ENCODE measurements at places on chromosomes 2 and 18.

- DNase-seq: no peak
Observed at GRCh38 chr18:7927119-7927518, 360.0 kb downstream of the PTPRM start.

DNA sequence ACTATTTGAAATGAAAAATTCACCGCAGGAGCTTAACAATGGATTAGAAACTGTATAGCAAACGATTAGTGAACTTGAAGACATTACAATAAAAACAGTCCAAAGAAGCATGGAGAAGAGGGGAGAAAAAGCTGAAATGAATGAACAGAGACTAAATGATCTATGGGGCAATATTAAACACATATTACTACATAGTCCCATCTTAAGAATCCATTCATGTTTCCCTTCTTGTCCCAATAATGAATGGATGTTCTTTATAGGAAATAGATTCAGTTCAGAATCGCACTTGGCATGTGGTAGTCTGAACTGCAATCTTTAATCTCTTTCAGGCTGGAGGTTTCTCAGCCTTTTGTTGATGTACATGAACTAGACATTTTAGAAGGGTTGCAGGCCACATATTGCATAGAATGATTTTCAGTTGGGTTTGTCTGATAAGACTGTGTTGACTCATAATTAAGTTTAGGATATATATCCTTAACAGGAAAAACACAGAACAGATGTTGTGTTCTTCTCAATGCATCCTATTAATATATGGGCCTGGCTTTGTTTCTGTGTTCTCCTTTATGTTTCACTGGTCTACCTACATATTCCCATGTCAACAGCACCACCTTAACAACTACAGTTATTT lies 27.9 kb downstream of the CCDC88A start:
- DNase-seq: no peak

DNA sequence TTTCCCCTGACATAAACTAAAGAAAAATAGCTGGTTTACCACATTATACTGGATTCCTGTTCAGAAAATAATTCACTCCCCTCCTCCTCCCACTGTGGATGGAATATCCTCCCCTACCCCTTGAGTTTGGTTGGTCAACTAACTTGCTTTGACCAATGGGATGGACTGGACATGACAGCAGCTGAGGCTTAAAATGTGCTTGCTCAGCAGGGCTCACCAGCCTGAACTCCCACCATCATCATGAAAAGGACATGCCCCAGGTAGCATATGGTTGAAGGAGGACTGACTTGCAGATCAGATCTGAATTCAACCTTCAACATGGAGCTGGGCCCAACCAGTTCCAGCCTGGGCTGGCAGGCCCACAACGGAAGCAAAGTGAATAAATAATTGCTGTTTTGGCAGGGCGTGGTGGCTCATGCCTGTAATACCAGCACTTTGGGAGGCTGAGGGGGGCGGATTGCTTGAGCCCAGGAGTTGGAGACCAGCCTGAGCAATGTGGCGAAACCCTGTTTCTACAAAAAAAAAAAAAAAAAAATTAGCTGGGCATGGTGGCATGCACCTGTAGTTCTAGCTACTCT lies 284.4 kb downstream of the AFF3 start:
- DNase-seq: no peak

GRCh38 chr18:79043288-79043687 lies 25.9 kb upstream of the ATP9B start:
- no peak for DNase-seq

- peak; percentile 57 for DNase-seq
Observed at GRCh38 chr2:208254118-208254870, 577 bp downstream of the IDH1 start.

- DNase-seq: no peak
Observed at GRCh38 chr2:104033399-104033798, 820.5 kb upstream of the POU3F3 start.

- no peak for DNase-seq
Observed at GRCh38 chr2:47174733-47175361, 19.7 kb upstream of the STPG4 start.

- DNase-seq: no peak
Observed at GRCh38 chr2:33366473-33366872, 110.0 kb upstream of the RASGRP3 start.

GRCh38 chr2:220178991-220179695 lies 551.7 kb downstream of the SLC4A3 start:
- DNase-seq: no peak

DNA sequence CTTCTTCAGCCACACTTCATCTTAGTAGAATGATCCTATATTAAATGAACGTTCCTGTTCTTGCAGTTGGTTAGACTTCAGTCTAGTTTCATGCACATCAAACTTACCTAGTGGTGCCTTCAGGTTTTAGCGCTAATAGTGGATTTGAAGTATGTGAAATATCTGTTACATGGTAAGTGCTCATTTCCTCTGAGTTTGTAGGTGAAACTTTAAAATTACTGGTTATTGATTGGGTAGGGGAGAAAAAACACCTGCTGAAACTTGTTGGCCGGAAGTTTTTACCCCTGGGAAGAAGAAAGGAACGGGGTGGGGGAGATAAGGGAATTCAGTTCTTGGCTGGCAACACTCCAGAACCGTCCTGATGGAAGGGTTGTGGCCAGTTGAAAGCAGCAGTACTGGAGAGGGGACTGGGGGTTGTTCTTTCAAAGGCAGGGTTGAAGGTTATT lies 112.8 kb downstream of the SPTBN1 start:
- no peak for DNase-seq

GRCh38 chr2:50620783-50621182 lies 411.1 kb downstream of the NRXN1 start:
- DNase-seq: no peak

- DNase-seq: no peak
Observed at GRCh38 chr2:240836781-240837467, 16.9 kb upstream of the KIF1A start.

- no peak for DNase-seq
Observed at GRCh38 chr2:214180686-214181085, 230.2 kb upstream of the VWC2L start.

DNA sequence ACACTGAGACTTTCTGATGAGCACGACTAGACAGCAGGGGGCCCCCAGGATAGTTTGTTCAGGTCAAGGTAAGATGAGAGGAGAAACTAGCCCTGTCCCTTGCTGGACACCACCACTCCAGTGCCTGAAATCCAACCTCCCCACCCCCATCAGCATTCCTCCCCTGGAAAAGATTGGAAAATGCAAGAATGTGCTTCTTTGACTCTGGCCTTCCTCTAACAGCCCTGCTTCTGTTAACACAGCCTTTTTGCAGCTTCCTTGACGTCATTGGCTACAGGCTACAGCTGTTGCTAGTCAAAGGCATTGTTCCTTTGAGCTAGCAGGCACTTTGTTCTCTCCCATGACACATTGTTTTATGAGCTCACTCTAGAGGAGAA lies 20.1 kb upstream of the LTBP1 start:
- no peak for DNase-seq

- no peak for DNase-seq
Observed at GRCh38 chr2:141957827-141958450, 172.9 kb downstream of the LRP1B start.

- no peak for DNase-seq
Observed at GRCh38 chr18:11871501-11871900, 20.3 kb downstream of the CHMP1B start.

DNA sequence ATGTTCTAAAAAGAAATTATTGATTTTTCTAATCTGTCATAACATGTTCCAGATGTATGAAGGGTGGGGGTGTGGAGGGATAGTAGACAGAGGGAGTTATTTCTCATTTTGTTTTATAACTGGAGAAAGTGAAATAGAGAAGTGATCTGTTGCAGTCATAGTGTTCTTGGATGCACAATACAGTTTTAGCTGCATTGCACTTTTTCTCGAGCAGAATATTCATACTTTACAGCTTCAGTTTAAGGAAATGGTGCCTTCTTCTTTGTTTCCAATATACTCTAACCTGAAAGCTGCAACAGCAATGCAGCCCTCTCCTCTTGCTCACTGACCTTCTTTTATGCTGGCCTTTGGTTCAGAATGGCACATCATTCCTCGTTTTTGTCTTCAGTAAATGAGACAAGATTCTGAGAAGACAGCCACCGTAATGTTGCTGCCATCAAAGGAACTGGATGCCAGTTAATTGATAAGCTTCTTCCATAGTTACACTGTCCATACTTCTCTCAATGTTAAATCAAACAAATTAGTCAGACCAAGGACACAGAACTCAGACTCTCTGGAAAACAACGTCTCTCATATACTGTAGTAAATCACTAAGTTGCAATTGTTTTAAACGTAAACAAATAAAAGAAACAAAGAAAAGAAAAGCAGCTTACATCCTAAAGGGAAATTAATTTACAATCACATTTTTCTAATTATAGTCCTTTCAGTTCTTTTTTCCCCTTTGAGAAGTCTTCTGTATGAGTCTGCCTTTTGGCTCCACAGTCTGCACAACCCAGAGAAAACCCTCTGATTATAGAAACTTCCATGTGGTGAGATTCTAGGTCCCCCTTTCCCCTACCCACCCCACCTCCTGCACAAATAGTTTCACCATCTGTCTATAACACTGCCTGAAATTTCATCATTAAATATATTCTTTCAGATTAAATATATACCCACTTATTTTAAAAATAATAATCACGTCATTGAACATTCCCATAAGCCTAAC lies 97.4 kb upstream of the UGP2 start:
- no peak for DNase-seq

DNA sequence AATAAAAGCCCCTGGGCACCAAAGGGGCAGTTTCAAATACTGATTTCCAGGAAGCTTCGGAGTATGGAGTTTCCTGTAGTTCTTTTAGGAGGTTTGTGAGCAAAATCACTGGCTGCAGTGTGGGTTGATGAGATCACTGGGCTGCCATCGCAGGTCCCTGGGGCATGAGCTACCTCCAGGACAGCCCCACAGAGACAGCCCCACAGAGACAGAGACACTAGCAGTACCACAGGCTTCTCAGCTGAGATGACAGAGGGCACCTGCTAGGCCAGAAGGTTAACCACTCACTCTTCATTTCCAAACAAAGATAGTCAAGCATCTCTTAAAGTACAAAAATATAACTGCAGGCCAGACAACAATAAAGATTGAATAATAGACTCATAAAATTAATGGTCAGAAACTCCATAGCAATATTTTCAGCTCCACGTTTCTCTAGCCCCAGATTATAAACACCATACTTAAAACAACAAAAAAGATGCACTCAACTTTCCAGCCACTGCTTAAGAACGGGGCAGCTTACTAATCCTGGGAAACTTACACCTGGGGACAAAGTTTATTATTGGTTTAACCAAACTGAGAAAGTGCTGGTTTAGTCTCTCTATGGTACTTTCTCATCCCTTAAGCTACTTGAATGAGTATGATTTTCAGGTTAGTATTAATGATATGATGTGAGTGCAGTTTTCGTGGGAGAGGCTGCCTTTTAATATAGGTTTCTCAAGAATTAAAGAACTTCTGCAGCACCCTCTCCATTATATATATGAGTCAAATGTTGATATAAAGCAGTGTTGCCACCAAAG lies 11.6 kb downstream of the AFF3 start:
- no peak for DNase-seq

GRCh38 chr2:38626326-38627035 lies 23.8 kb upstream of the HNRNPLL start:
- DNase-seq: no peak

GRCh38 chr18:48777744-48778116 lies 173.0 kb downstream of the SMAD7 start:
- DNase-seq: no peak

GRCh38 chr2:27069436-27069835 lies 2.0 kb downstream of the OST4 start:
- DNase-seq: no peak

GRCh38 chr2:127651971-127652550 lies 6.1 kb downstream of the GPR17 start:
- no peak for DNase-seq

DNA sequence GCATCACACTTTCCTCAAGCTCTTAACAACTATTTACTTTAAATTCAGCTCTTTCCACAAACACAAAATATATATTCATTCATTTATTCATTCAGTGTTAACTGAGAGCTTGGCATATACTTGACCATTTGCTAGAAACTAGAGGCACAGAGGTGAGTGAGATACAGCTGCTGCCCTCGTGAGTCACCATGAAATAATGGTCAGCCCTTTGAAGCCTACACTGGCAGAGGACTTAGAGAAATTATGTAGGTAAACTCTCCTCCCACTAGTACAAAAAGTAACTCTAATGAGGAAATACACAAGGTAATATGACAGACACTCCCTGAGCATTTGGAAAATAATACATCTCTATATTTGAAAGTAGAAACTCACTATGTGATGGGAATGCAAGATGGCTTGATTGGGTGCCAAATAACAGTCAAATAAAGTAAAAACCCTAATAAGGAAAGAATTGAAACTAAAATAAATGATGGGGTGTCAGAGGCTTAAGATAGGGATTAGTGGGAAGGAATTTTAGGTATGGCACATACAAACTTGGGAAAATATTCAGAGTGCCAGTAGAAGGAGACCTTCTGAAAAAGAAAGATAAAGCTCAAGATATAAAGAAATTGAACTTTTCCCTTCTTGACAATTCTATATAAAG lies 61.1 kb downstream of the ANTXR1 start:
- DNase-seq: no peak

DNA sequence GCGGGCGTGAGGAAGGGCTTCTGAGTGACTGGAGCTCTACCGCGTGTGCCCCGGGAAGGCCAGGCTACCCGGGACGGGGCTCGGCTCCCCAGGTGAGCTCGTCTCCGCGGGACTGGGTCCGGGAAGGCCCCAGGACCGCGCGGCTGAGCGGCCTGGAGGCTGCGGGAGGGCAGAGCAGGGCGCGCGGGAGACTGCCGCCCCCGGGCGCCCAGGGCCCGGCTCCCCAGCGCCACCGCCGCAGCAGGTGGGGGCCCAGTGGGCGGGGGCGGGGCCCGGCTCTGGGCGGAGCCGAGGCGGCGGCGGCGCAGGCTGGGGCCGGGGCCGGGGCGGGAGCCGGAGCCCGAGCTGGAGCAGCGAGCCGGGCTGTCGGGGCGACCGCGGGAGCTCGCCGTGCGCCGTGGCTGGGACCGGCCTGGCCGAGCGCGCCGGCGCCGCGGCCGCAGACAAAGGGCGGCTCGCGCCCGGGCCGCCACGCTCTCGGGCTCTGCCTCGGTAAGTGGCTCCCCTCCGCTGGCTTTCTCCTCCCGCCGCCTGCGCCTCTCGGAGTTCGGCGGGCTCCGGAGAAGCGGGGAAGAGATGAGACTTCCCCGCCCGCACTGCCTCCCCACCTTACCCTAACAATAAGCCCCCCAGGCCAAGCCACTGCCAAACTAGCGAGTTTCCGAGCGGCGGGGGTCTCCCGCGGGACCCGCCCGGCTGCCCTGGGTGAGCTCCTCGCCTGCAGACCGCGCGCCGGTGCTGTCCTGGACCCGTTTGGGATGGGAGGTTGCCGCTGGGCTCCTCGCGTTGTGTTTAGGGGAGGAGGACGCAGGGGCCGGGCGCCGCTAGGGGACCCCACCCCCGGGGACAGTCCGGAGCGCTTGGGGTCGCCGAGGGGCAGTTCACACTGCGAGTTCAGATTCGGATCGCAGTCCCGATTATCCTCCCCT lies at the start of gene MAPK4:
MAPK4 (plus strand) TSS at position 336 of the 929 bp plus-strand sequence. CDS start 103,872 bp downstream, outside the sequence.
- no peak for DNase-seq

Measured in stimulated activated CD8-positive, alpha-beta memory T cell treated with anti-CD3 and anti-CD28 coated beads, Interleukin-4, amount 100 ng/mL, for 1 hour (primary cell).